ENCODE measurements at places on chromosomes 3 and 15.

- DNase-seq, result no peak
These were observed 11.7 kb downstream of the DUOX2 start for GRCh38 chr15:45102226-45102625.

GRCh38 chr3:134364936-134365765, 9.1 kb downstream of the AMOTL2 start:
- no peak for DNase-seq

- DNase-seq, result no peak
These were observed 15.5 kb downstream of the SLC25A26 start for GRCh38 chr3:66236281-66236680.

DNA sequence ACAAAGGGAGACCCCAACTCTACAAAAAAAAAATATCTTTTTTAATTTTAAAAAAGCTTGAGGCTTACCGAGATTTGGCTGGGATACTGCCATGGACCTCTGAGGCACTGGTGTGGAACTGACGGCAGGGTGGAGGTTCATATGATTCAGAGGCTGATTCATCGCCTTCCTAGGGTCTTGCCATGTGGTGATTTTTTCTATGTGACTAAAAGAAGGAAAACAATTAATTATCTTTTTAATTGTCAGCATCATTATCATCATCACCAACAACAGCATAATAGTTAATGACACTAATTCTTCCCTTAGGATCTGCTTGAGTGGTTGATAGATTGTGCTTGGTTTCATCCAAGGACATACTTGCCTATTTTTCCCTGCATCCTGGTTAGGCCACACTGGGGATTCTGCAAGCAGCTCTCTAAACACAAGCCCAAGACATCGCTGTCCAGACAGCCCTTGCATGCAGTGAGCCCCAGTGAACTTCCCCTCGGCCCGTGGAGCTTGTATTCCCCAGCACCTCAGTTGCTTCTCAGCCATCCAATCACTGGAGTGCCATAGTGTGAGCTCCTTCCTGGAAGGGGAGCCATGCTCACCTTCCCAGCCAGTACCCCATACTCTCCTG, 84.9 kb downstream of the WWTR1 start:
- DNase-seq, result no peak

- DNase-seq, result no peak
These were observed 743.7 kb upstream of the EPHA6 start for GRCh38 chr3:96070678-96071077.

GRCh38 chr3:179852142-179852905, 184.4 kb downstream of the PEX5L start:
- DNase-seq, result no peak

DNA sequence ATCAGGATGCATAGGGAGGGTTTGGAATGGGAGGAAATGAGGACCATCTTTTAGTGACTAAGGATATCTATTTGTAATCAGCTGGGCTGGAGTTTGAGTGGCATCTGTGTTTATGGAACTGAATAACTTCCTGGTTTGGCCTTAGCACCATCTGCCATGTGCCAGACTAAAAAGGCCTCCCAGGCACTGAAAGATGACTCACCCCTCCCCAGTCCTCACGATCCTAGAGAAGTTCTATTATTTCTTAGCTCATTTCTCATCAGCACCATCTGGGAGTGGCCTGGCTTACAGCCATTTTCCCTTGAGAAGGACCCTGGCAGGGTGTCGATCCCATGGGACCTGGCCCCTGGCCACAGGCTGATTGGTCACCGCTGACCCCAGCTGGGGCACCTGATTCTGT, 23.9 kb upstream of the CTXND1 start:
- no peak for DNase-seq

DNA sequence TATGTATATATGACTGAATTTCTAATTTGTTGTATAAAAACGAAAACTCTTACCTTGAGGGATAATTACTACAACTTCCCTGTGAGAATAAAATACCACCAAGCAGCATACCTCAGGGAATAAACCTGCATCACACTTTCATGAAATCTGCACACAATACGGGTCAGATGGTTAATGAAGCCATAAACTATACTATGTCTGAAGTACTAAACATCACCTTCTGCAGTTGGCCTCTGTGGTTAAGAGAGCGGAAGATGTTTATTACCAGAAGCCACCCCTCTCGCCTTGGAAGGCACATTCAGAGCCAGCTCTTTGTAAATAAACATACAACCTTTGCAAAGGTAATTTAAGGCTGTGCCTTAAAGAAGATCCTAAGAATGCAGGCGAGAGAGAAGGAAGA, 462.1 kb upstream of the NR2F2 start:
- DNase-seq, result no peak

DNA sequence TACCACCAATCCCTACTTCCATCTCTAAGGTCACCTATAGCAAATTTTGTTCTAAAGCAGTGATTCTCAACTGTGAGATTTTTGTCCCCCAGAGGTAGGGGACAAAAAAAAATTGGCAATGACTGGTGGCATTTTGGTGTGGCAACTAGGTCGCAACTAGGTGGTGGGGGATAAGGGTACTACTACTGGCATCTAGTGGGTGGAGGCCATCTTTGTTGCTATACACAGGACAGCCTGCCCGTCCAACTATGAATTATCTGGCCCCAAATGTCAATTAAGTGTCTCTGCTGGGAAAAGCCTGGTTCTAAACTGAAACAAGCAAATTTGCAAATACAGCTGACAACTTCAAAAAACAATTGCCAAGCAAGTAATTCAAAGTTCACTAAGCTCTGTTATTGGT, 1.4 kb downstream of the MTMR10 start:
- no peak for DNase-seq

DNA sequence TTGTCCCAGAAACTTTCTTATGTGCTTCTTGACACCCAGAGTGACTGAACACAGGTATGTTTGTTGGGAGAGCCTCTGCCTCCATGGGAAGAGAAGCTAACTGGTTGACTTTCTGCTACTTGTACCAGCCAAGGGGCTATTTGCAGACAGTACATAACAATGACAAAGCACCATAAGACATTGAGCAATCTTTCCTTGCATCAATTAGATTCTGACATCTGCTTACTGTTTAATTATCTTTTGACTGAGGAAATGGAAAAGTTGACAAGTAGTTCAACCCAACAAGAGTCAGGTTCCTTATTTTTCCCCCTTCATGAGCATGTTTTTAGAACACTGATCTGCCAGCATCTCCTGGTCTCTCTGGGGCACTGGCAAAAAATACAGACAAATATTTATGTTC, 157.7 kb downstream of the RPLP1 start:
- no peak for DNase-seq

DNA sequence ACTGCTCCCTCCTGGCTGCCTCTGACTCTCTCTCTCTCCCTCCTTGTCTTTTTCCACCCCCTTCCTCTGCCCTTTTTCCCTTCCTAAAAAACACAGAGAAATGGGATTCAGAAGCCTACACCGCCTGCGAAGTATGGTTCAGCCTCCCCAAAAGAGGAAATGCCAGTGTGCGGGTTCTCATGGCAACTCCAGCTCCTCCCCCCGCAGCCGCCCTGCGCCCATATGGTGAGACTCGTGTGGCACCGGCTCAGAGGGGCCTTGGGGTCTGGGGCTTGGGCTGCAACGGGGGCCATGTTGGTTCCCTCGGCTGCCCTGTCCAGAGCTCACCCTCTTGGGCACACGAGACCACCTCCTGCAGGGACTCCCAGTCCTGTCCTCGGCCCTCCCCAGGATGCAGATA, 23.6 kb upstream of the LINGO1 start:
- DNase-seq, result no peak

GRCh38 chr3:17986348-17986816, 244.0 kb upstream of the TBC1D5 start:
- no peak for DNase-seq

DNA sequence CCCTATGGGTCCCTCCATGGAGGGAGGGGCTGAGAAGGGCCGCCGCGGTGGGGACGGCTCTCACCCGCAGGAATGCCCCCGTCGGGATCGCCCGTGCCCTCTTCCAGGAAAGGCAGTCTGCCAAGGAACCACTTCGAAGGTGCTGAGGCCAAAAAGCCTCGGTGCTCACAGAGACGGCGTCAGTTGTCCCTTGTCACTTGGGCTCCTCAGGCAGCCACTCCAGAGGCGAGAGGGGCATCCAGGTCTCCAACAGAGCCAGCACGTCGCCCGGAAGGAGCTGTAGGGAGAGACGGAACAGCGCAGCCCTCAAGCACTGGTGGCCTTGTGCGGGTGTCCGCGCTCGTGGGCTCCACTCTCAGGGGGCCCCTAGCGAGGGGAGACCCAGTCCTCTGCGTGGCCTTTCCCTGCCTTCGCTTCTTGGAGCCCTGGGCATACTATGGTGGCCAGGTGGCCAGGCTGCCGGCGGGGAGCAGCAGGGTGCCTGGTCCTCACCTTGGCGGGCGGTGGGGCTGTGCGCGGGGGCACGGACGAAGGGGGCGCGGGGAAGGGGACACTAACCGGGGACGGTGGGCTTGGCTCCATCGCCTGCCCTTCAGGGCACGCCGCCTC, 994 bp downstream of the MESP1 start:
- peak; percentile 17 for DNase-seq

Data from stimulated activated CD4-positive, alpha-beta T cell treated with anti-CD3 and anti-CD28 coated beads, Interleukin-2, amount 100 ng/mL, for 24 hours (primary cell).